ENCODE measurements at places on chromosomes 7 and 10.
A peak's percentile ranks its signal among the peaks of the same experiment; 100 is the strongest.

DNA sequence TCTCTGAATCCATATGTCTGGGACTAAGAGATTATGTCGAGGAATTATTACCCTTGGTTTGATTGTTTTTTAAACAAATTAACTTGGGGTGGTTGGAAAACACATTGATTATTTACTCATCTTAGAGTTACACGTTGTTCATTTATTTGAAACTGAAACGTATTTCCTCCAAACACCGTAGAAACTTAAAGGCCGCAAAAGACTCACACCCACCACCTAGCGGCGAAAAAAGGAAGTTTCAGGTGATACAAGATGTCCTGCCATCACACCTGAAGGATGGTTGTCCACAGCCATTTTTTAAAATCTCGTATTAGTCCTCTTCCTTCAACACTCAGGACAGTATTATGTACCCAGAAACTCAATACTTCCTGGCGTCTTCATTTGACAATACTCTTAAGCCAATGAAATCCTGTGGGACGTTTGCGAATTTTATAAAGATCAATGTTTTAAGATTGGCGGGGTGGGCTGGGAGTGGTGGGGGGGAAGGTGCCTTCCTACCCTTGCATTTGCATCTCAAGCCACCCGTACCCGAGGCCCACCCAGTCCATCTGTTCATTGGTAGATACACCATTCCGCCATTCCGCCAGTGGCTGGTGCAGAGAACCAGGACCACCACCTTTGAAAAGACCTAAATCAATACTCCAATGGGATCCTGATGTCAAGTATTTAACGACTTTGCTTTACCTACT is 1.4 kb upstream of the LCOR start:
- DNase-seq: peak; percentile 67

GRCh38 chr7:48098846-48099245 is 9.8 kb downstream of the UPP1 start:
- DNase-seq: no peak

GRCh38 chr10:58414270-58415041 is 29.2 kb downstream of the TFAM start:
- no peak for DNase-seq

DNA sequence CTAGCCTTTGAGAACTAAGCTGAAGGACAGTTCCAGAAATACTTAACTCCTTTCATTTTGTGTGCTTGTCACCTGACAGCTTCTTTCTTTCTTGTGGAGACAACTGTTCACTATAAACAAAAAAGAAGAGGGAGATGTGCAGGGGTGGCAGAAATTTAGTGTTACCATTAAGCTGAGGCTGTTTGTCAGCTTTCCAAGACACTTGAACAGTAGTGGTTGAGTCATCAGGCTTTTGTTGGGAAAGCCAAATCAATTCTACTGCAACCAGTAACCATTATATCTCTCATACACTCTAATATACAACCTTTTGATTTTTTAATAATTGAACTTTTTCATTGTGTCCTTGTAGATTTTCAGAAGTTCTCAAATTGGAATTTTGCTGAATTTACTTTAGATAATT is 75.3 kb downstream of the POLL start:
- DNase-seq: no peak

DNA sequence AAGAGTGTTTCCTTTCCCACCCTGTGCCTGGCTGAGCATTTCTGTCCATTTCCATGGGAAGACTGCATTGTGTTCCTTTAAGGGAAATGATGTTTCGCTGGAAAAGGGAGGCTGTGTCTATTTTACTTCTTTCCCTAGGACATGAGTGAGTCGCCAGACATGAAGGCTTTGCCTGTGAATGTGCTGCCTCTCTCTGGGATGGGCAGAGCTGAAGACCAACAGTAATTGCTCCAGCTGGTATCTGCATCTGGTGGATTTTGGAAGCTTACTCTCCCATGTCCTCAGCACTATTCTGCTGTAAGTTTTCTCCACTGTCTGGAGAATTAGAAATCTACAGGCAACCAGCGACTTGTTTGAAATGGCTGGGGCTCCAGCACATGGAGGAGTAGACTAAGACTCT is 264.6 kb upstream of the BMPER start:
- no peak for DNase-seq

- DNase-seq: no peak
Observed at GRCh38 chr7:40733114-40733513, 598.3 kb downstream of the SUGCT start.

GRCh38 chr7:50156163-50156562 is 63.1 kb upstream of the ZPBP start:
- DNase-seq: no peak

DNA sequence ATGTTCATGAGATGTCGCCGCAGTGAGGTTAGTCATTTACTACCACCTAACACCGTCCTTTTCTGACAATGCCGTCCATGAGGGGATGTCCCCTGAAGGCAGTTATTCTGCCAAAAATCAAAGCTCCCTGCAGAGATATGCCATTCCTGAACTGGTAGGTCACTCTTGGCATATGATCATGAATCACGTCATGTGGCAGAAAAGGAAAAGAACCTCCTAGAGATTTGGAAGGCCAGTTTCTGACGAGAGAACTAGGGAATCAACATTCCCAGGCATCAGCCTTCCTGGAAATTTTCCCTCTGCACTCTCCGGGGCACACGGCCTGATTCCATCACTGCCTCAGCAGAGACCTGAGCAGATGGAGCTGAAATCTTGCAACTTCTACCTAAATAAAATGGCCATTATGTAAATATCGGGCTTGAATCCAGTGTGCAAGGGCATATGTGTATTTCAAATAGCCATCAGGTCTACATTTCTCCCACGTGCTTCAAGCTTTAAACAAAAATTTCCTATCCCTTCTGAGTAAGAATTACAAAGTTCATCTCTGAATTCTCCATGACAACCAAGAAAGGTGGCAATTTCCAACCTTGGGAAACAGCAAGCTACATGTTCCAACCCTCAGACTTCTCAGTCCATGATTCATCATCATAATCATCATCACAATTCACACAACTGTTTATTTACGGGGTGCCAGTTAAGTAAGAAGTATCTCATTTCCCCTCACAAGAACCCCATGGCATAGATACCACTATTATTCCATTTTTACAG is 46.5 kb downstream of the AMPH start:
- no peak for DNase-seq

GRCh38 chr10:82211346-82211745 is 336.4 kb downstream of the NRG3 start:
- no peak for DNase-seq

DNA sequence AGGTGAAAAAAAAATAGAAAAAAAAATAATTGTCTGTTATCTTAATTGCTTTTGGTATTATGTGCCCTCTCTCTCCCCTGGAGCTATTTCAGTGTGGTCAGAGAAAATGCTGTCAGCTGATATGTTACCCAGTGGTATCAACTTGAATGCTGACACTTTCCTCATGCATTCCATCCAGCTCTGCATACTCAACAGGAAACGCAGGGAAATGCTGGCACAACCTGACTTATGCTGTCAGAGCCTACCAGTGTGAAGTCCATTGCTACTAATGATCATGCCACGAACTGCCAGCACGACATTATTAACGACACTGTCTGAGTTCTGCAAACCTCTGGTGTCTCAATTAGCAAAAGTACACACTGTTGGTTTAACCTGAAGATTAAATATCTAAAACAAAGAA is 182.8 kb downstream of the ZWINT start:
- no peak for DNase-seq

GRCh38 chr7:112399501-112399900 is 50.8 kb upstream of the IFRD1 start:
- no peak for DNase-seq

DNA sequence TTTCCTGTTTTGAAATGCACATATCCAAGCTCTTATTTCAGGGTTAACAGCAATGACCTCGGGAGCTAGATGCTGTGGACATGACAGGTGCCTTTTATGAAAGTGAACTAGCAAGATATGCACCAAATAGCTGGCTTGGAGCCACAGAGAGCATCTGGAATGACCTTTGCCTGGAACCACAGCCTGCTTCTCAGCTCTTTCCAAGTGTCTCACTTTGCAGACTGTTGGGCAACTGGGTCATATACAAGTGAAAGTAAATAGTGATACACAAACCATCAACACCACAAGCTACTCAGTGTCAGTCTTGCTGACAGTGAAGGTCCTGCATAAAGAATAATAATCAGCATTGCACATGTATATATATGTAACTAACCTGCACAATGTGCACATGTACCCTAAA is 183.5 kb downstream of the RNF133 start:
- no peak for DNase-seq

- peak; percentile 9 for DNase-seq
Observed at GRCh38 chr7:73451780-73452398, 18.3 kb downstream of the FZD9 start.

- no peak for DNase-seq
Observed at GRCh38 chr10:90591629-90592028, 266.2 kb downstream of the HTR7 start.

DNA sequence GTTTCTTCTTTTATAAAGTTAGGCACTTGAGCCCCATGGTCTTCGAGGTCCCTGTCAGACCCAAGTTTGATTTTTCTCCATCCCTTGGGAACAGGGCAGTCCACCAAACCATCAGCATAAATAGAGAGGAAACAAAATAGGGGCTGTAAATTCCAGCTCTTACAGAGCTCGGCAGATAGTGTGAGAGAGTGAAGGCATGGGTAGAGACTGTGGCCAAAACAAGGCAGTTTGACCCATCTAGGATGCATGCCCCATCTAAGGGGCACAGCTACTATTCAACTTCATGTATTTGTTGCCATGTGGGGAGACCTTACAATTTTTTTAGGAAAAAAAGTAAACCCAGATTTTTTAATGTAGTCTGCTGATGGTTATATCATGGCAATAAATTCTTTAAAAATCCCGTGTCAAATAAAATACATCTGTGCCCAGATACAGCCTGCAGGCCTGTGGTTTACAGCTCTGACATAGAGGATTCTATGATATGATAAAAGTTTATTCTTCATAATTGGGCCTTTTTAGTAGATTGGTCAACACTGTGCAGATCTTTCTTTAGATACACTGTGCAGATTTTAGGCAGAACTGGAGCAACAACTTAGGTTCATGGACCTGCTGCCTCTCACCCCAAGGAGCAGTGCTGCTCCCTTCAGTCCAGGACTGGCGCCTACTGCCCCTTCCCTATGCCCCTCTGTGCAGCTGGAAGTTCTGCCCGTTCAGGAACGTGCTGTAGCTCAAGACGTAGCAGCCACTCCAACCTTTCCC is 5.3 kb downstream of the PPP1R3C start:
- DNase-seq: no peak

DNA sequence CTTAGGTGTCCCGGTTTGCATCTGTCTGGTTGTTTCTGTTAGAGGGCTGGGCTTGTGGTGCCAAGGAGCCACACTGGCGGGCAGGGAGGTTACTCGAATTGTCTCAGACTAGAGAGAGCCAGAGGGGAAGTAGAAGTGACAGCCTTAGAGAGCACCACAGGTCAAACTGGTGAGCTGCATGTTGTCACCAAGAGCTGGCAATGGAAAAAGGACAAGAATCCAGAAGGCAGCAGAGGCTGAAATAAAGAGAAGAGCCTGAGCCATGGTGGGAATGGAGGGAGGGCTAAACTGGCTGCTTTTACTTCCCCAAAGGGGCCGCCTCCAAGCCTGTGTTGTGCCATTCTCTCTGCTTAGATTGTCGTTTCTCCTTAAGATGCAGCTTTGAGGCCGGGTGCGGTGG is 31.1 kb upstream of the RHBDD2 start:
- DNase-seq: no peak

- no peak for DNase-seq
Observed at GRCh38 chr10:109103278-109103677, 820.0 kb downstream of the XPNPEP1 start.

DNA sequence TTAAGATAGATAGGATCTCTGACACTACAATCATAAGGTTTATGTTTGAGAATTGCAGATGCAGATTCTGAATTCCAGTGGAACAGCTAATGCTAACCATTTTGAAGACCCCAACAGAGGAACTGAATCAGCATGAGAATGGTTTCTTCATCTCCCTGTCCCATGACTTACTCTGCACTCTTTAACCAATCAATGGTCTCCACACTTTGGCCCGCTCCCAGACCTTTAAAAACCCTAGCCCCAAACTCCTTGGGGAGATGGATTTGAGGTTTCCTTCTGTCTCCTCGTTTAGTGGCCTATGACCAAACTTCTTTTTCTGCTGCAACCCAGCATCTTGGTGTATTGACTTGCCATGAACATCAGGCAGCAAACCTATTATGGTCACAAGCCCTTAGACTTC is 804.9 kb downstream of the LRMDA start:
- no peak for DNase-seq

GRCh38 chr10:117757086-117757720 is 214.7 kb downstream of the EMX2 start:
- no peak for DNase-seq

- DNase-seq: no peak
Observed at GRCh38 chr10:130984686-130985085, 326.8 kb downstream of the TCERG1L start.

GRCh38 chr7:16106869-16107268 is 314.5 kb downstream of the CRPPA start:
- no peak for DNase-seq

DNA sequence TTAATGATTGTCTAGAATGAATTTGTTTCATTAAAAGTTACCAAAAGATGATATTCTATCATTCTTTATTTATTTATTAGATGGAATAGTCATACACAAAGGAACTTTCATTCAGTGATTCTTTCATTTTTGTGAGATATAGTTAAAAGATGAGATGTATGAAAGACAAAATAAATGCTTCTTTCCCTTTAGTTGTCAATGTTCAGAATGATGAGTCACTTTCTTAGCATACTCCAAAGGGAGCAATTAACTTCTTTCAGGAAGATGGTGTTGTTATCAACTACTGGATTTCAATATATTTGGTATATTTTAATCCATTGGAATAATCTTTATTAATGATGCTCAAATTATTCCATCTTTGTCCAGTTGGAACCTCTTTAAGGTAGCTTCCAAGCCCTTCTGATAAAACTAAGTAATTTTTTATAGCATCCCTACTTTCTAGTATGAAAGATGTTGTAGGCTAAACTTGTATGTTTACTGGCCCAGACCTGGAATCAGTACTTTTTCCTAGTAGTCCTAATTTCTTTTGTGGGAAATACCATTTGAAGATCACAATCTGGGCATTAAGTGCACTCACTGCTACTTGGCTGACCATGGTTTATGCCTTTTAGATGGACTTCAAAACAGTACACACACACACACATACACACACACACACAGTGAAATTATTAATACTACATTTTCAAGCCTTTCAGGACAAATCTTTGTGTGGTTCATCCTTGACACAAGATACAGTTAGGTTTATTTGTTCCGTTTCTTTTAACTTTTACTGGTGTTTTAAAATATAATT is 2.5 kb downstream of the GIMAP7 start:
- no peak for DNase-seq

GRCh38 chr10:42690449-42691360 is 52.3 kb upstream of the ZNF33B start:
- no peak for DNase-seq

DNA sequence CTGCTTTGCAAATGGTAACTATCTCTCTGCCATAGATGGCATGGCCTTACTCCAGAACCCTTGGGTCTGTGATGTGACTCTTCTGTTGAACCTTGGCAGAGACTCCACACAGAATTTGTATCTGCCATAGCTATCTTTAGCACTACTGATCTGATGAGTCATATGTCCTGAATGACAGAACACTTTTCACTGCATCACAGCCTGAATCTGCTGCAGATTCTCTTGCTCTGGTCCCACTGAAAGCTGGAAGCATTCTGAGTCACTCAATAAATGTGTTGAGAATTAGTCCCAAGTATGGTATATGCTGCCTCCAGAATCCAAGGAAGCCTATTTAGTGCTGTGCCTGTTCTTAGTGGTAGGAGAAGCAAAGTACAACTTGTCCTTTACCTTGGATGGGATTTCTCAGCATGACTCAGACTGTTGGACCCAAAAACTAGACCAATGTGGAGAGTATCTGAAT is 39.5 kb upstream of the ANKRD1 start:
- DNase-seq: peak; percentile 31

- DNase-seq: no peak
Observed at GRCh38 chr10:88347022-88347421, 236.1 kb downstream of the RNLS start.

All from GM12878 (cell line).